ENCODE measurements at places on chromosomes 16 and 17.
A peak's percentile ranks its signal among the peaks of the same experiment; 100 is the strongest.

DNA sequence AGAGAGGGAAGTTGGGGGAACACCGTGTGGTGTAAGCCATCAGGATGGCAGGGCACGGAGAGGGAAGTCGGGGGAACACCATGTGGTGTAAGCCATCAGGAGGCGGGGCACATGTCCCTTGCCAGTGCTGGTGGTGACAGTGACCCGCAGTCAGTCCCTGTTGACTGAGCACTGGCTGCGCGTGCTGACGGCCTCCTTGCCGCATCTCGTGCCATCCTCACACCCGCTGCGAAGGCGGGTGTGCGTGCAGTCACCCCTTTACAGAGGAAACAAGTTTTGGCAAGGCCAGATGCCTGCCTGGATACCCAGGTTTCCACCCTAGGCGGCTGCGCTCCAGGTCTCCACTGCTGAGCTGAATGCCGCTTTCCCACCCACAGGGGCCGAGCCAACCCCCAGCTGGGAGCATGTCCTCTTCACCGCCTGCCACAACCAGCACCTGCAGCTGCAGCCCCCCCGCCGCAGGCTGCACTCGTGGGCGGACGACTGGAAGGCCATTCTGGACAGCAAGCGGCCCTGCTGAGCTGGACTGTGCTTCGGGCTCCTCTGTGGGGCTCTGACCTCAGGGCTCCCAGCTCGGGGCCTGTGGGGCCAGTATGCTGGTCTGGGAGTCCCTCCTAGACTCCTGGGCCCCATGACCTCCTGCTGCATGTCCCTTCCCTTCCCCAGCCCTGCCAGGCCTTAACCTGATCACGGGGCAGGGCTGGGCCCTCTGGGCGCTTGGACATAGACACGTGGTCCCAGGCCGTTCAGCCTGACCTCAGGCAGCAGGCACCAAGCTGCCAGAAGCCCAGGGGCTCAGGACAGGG is 43.5 kb downstream of the NT5M start:
- no peaks in the 10 kb centered on the region for H3K36me3 ChIP-seq
- DNase-seq = no peak
- no peaks in the 10 kb centered on the region for H3K4me1 ChIP-seq
- H3K4me3 ChIP-seq = no peak overlapping the region
- no peaks in the 10 kb centered on the region for H3K27me3 ChIP-seq

GRCh38 chr16:83733301-83733700 is 74.5 kb upstream of the HSBP1 start:
- H3K4me3 ChIP-seq = no peak overlapping the region
- no peaks in the 10 kb centered on the region for H3K4me1 ChIP-seq
- no peak for DNase-seq
- H3K27me3 ChIP-seq = no peaks in the 10 kb centered on the region
- H3K36me3 ChIP-seq = no peaks in the 10 kb centered on the region
- no peak overlapping the region for H3K27ac ChIP-seq

DNA sequence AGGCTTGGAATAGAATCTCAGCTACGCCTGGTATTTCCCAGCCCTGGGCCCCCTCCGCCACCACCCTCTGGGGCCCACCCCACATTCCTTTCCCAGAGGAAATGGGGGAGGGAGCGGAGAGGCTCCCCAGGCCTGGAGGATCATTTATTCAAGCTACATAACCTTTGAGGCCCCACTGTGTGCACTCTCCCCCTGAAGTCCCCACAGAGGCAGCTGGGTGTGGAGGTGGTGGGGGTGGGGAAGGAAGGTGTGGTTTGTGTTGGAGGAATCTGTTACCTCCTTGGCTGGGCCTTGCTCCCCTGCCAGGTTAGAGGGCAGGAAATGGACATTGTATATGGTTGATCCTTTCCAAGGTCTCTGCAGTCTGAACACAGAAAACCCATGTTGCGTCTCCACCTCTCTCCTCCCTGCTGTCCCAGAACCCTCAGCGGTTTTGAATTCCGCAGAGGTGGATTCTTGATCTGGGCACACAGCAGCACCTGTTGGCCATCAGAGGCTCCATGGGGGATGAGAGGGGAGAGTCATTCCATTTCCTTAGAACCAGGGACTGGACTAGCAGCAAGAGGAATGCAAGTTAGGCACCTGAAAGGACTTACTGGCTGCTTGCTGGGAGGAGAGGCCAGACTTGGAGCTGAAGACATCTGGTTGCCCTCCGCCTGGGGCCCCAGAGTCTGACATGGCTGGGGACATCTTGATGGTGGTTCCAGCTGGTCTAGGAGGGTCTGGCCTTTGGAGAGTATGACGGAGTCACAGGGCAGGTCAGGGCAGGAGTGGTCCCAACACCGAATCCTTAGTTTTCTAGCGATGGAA is 23.0 kb downstream of the ARHGAP23 start:
- H3K4me3 ChIP-seq = peak overlapping the region; percentile 20
- H3K27ac ChIP-seq = peak overlapping the region; percentile 97
- no peaks in the 10 kb centered on the region for H3K27me3 ChIP-seq

DNA sequence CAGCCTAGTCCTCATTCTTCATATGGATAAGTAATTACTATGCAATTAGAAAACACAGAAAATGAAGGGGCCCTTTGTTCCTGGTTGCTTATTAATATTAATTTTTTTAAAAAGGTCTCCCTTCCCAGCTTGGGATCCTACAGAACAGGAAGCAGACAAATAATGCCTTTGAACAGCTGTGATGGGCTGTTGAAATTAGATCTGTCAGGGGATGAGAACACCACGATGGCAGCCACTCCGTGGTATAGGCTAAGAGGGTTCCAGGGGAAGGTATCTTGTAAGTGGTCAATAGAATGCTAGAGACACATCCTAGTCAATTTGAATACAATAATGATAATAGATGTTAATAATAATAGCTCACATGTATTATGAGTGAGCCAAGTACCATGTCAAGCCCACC is 83.1 kb downstream of the CCDC182 start:
- H3K36me3 ChIP-seq = no peaks in the 10 kb centered on the region
- peaks cover 3% of the 10 kb centered on the region for H3K4me1 ChIP-seq
- no peak overlapping the region for H3K4me3 ChIP-seq

GRCh38 chr17:63841350-63842172 is 924 bp downstream of the SMARCD2 start:
- H3K36me3 ChIP-seq = no peaks in the 10 kb centered on the region
- peak overlapping the region; percentile 93 for H3K4me3 ChIP-seq
- H3K4me1 ChIP-seq = peaks cover 10% of the 10 kb centered on the region
- peak overlapping the region; percentile 94 for H3K27ac ChIP-seq
- no peaks in the 10 kb centered on the region for H3K27me3 ChIP-seq

All from mesendoderm (in vitro differentiated cells).